ENCODE measurements at places on chromosomes 1 and 21.

GRCh38 chr1:3117879-3118278, 48.9 kb downstream of the PRDM16 start:
- H3K27me3 ChIP-seq = no peaks in the 10 kb centered on the region
- H3K4me1 ChIP-seq = no peaks in the 10 kb centered on the region
- H3K4me3 ChIP-seq = no peak overlapping the region
- no peak overlapping the region for H3K27ac ChIP-seq
- DNase-seq = no peak

DNA sequence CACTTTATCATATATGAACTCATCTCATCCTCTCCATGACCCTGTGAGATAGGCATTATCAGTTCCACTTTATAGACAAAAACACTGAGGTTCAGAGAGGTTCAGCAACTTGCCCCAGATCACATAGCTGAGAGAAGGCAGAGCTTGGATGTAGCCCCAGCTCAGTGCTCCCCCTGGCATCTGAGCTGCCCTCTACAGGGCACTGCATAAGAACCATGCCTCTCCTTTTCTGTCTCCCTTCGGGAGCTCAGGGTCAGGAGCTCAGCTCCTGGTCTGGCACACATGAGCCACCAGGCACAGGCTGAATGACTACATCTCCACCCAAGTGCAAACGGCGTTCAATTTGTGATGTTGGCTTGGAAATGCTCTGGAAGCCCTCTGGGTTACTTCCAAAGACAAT, 16.9 kb downstream of the RAB7B start:
- H3K4me1 ChIP-seq = peaks cover 11% of the 10 kb centered on the region
- DNase-seq = no peak
- peaks cover 5% of the 10 kb centered on the region for H3K27me3 ChIP-seq
- H3K36me3 ChIP-seq = no peaks in the 10 kb centered on the region

GRCh38 chr21:25936776-25937175, 202.0 kb downstream of the GABPA start:
- H3K4me1 ChIP-seq = peaks cover 14% of the 10 kb centered on the region
- H3K27ac ChIP-seq = no peak overlapping the region
- no peaks in the 10 kb centered on the region for H3K27me3 ChIP-seq
- no peak overlapping the region for H3K4me3 ChIP-seq

DNA sequence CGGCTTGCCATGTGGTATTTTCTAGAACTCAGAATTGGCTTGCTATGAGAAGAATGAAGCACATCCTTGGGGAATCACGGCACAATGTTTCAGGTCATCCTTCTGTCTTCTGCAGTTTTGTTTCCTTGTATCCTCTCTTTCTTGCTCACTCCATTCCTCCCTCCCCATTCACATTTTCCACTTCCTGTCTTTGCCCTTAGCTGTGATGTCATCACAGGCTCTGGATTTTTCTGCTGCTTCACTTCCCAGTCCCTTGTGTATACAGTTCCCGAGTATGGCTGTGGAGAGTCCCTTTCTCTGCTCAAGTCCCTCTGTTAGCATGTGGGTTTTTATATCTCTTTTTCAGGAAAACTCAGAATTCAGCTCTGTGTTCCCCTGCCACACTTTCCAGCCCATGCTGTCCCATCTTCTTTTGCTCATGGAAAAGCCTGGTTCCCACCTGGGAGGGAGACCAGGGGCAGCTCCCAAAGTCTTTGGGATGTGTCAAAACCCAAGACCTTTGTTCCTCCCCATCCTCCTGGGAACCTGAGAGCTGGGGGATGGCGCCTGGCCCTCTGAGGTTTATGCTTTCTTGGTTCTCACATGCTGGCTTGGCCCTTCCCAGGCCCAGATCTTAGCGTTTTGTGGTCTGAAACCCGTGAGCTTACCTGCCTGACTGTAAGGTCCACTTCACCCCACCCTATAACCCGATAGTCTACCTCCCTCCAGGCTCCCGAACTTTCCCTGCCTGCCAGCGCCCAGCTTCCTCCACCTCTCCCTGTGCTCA, 4.8 kb upstream of the RGS16 start:
- H3K4me3 ChIP-seq = no peak overlapping the region
- no peaks in the 10 kb centered on the region for H3K36me3 ChIP-seq
- H3K27ac ChIP-seq = no peak overlapping the region
- H3K27me3 ChIP-seq = peaks cover 48% of the 10 kb centered on the region
- no peak for DNase-seq

GRCh38 chr1:208207388-208208131, 36.6 kb downstream of the PLXNA2 start:
- no peaks in the 10 kb centered on the region for H3K4me1 ChIP-seq
- no peak overlapping the region for H3K27ac ChIP-seq
- H3K4me3 ChIP-seq = no peak overlapping the region
- H3K36me3 ChIP-seq = no peaks in the 10 kb centered on the region
- DNase-seq = no peak
- H3K27me3 ChIP-seq = no peaks in the 10 kb centered on the region

DNA sequence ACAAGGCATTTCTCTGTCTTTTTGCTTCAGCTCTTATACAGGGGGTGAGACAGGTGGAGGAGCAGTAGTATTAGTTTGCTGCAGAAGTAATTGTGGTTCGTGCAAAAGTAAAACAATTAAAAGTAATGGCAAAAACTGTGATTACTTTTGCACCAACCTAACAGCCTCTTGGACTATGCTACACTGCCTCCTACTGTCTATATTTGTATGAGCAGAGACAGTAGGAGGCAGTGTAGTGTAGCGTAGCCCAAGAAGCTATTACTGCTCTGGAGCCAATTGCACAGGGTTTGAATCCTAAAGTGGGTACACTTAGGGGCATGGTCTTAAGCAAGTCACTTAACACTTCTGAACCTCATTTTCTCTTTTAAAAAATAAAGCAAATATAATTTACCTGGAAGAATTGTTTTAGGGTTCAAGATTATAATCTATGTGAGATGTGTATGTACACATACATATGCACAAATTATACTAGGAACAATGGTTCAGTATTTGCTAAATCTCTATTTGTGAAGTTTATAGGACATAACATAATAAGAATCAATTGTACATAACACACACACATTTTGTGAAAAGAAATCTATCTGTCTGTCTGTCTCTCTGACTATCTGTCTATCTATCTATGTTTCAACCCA, 103.8 kb downstream of the BRINP3 start:
- no peak overlapping the region for H3K4me3 ChIP-seq
- no peaks in the 10 kb centered on the region for H3K27me3 ChIP-seq
- H3K4me1 ChIP-seq = peaks cover 7% of the 10 kb centered on the region
- DNase-seq = no peak
- no peak overlapping the region for H3K27ac ChIP-seq

GRCh38 chr1:243748706-243749283, 101.2 kb downstream of the AKT3 start:
- no peaks in the 10 kb centered on the region for H3K4me1 ChIP-seq
- no peaks in the 10 kb centered on the region for H3K27me3 ChIP-seq
- no peak for DNase-seq
- no peak overlapping the region for H3K4me3 ChIP-seq

DNA sequence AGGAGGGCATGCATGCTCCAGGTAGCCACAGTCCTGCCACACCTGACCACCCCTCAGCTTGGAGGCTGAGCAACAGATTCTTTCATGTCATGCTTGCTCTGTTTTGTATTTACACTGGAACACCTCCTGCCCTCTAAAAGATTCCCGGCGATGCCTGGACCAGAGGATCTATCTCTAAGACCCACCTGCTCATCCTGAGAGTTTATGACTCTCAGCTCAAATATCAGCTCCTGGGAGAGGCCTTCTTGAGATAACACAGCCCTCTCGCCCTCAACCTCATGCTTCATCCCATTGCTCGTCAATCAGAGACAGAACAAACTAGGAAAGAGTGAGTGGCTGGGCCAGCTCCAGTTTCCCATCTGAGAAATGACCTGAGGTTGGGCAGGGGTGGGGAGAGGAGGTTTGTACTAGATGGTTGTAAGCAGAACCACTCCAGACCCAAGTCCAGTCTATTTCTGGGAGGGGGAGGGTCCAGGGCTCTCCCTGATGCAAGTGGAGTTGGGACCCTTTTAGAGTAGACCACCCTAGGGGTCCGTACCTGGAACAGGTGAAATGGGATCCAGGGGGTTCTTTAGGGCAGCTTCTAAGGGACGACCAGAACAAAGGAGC, 524.5 kb downstream of the MATN1 start:
- H3K36me3 ChIP-seq = no peaks in the 10 kb centered on the region
- no peak overlapping the region for H3K4me3 ChIP-seq
- no peaks in the 10 kb centered on the region for H3K4me1 ChIP-seq
- no peak overlapping the region for H3K27ac ChIP-seq

GRCh38 chr1:117674521-117675400, 68.9 kb downstream of the TENT5C start:
- H3K27ac ChIP-seq = peak overlapping the region; percentile 81
- H3K27me3 ChIP-seq = no peaks in the 10 kb centered on the region
- H3K36me3 ChIP-seq = no peaks in the 10 kb centered on the region

DNA sequence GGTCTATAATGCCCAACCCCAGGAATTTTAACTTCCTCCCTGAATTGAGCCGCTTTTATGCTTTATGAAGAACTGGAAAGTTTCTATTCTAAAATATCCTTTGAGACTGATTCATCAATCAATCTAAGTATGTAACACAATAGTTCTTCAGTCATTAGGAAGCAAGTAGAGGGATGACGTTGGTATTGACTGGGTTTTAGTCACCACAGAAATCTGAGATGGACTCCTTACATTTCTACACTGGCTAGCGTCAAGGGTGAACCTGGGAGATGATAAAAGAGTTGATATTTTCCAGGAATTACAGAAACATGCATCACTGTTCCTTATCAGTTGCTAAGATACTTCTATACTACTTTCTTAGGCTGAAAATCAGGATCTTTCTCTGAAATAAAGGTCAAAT, 308.0 kb downstream of the HMCN1 start:
- no peak overlapping the region for H3K4me3 ChIP-seq
- no peak for DNase-seq
- H3K27me3 ChIP-seq = no peaks in the 10 kb centered on the region
- H3K27ac ChIP-seq = no peak overlapping the region
- no peaks in the 10 kb centered on the region for H3K36me3 ChIP-seq
- H3K4me1 ChIP-seq = no peaks in the 10 kb centered on the region

GRCh38 chr1:192104852-192105251, 53.4 kb upstream of the RGS18 start:
- DNase-seq = no peak
- H3K36me3 ChIP-seq = no peaks in the 10 kb centered on the region
- H3K4me3 ChIP-seq = no peak overlapping the region
- H3K27me3 ChIP-seq = no peaks in the 10 kb centered on the region

DNA sequence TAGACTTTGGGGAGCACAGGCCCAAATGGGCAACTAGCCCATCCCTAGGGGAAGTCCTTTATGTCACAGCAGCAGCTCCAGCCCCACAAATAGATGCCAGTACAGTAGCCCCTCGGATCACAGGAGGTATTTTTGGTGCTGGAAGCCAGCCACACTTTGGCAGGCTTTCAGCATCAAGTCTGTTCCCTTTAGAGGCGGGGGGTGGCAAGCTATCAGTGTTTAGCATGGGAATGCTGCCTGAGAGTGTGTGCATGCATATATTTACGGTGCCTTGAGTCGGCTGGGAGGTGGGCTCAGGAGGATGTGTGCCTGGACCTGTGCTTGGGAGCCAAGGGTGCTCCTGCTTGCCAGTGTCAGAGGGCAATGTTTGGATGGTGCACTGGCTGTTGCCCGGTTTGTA, 3.5 kb upstream of the PLXNA2 start:
- H3K4me1 ChIP-seq = peaks cover 19% of the 10 kb centered on the region
- no peak overlapping the region for H3K27ac ChIP-seq
- DNase-seq = no peak

DNA sequence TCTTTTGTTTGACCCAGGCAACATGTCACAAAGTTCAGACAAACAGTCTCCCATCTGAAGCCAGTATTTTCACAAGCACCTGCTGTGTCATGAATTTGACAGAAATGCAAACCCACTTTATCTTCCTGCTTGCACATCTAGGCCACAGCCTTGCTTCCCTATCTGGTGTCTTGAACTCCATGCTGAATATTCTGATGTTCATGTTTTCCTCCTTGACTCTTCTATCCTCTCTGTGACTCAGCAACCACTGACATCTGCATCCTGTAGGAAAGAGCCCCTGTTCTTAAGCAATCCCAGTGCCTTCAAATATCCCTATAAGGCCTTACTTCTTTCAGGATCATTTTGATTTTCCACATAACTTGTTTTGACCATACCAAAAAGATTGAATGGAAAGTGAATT, 6.5 kb downstream of the CD55 start:
- no peak overlapping the region for H3K4me3 ChIP-seq
- H3K36me3 ChIP-seq = peaks cover 53% of the 10 kb centered on the region
- peaks cover 17% of the 10 kb centered on the region for H3K4me1 ChIP-seq
- DNase-seq = no peak
- no peak overlapping the region for H3K27ac ChIP-seq

DNA sequence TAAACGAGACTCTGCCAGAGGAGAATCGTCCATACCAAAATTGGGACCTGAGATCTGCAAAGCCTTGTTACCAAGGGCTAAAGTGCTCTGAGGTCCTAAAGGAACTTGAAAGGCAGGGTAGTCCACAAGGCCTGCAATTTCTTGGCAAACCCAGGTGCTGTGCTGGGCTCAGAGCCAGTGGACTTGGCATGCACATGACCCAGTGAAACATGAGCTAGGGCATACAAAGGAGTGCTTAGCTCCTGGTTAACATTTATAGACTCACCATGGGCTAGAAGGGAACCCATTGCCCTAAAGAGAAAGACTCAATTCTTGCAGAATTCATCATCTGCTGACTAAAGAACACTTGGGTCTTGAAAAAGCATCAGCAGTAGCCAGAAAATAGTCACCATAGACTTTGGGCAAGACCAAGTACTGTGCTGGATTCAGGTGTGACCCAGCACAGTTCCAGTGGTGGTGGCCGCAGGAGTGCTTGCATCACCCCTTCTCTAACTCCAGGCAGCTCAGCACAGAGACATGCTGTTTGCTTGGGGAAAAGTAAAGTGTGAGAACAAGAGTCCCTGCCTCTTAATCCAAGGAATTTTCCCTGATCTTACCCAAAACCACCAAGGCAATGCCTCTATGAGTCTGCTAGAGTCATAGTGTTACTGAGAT, 1069.4 kb upstream of the ADGRL2 start:
- no peak overlapping the region for H3K4me3 ChIP-seq
- no peaks in the 10 kb centered on the region for H3K36me3 ChIP-seq
- H3K27me3 ChIP-seq = no peaks in the 10 kb centered on the region
- H3K27ac ChIP-seq = no peak overlapping the region
- no peak for DNase-seq

DNA sequence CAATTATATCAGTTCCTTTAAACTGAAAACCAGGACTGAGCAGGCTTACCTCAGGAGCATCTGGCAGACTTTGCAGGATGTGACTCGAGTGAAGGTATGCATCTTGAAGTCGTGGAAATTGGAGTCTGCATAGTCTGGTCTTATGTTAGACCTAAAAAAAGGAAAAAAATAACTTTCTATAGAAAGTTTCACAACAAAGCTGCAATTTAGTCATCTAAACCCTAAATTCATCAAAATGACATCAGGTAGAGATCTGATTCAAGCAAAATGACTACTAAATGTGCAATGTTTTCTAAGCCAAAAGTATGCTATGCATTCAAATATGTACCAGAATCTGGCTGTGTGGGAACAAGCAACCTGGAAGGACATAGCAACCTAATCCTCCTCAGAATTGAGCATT, 260.1 kb downstream of the VAV3 start:
- peaks cover 29% of the 10 kb centered on the region for H3K4me1 ChIP-seq
- no peak for DNase-seq
- H3K4me3 ChIP-seq = no peak overlapping the region
- no peaks in the 10 kb centered on the region for H3K27me3 ChIP-seq
- H3K36me3 ChIP-seq = peaks cover 34% of the 10 kb centered on the region
- no peak overlapping the region for H3K27ac ChIP-seq

GRCh38 chr1:185716095-185716494, 18.1 kb upstream of the HMCN1 start:
- DNase-seq = no peak
- no peak overlapping the region for H3K4me3 ChIP-seq
- no peaks in the 10 kb centered on the region for H3K36me3 ChIP-seq
- peaks cover 44% of the 10 kb centered on the region for H3K27me3 ChIP-seq
